Suprapubic skin (tissue), 4 donors: ENCODE measurements at places on chromosomes 2 and 18. TPM values are rescaled to one million over a fixed set of nuclear protein-coding genes. Genes with fewer than 3 reads are reported as not detected.

DNA sequence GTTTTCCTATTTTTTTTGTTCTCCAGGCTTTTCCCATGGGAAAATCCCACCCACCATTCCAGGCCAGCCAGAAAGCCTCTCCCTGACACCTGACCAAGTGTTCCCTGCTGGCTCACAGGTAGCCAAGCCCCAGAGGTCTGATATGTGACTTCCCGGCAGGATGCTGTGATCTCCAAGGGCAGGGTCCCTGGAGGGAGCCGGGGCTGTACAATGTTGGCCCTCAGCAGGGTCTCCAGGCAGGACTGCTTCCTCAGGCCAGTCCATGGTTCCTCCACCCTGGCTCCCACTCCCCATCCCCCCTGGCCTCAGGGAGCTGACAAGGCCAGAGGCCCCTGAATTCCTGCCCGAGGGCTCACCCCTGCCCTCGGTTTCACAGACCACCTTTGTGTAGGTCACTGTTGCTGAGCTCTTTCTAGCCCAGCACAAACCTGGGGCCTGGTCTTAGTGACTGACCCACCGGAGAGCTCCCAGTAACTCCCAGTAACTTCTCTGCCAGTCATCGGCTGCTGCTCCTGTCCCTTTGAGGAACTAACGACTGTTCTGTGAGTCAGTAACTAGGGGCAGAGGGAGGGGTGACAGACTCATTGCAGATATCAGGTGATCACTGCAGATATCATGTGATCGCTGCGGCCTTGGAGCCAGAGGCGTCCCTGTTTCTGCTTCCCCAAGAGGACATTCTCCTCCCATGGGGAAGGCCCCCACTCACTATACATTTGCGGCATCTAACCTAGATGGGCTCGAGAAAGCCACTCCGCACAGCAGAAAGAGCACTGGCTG, 38.7 kb downstream of the SDC1 start:
- peaks cover 47% of the 10 kb centered on the region for H3K4me1 ChIP-seq
- no peaks in the 10 kb centered on the region for H3K36me3 ChIP-seq
- no peaks in the 10 kb centered on the region for H3K27me3 ChIP-seq
- no peak for DNase-seq
- H3K27ac ChIP-seq: peak overlapping the region; percentile 27
- no peak overlapping the region for H3K4me3 ChIP-seq

- H3K4me3 ChIP-seq: no peak overlapping the region
- DNase-seq: no peak
- H3K4me1 ChIP-seq: no peaks in the 10 kb centered on the region
- H3K36me3 ChIP-seq: no peaks in the 10 kb centered on the region
- H3K27ac ChIP-seq: no peak overlapping the region
Measured at GRCh38 chr2:37706334-37707183, 35.1 kb upstream of the CDC42EP3 start.

DNA sequence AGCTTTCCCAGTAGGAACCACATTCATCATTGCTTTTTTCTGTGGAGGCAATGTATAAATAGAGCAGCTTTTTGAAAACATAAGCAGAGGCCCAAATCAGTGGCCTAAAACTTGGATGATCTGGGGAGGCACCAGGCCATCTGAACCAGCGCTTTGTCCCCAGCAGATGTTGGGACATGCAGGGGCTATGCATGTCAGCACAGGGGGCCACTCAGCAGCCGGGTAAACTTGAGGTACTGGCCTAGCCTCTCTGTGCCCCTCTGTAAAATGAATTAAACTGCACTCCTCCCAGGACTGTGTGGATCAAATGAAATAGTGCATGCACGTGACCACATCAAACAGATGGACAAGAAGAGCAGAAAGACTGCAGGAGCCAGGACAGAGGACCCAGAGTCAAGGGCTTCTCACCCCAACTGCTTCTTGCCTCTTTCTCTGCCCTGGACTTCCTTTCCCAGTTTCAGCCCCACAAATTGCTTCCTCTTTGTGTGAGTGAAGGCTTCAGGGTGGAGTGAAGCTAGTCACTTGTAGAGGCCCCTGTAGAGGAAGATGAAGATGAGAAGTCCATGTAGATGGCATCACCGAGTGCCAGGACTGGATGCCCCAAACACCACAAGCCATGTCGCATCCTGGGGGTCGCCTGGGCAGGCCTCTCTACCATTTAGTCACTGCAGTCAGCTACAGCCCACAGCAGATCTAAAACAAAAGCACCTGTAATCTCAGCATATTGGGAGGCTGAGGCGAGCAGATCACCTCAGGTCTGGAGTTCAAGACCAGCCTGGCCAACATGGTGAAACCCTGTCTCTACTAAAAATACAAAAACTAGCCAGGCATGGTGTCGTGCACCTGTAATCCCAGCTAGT, 53.2 kb downstream of the IMPA2 start:
- no peak overlapping the region for H3K27ac ChIP-seq
- no peak for DNase-seq
- H3K4me3 ChIP-seq: no peak overlapping the region
- H3K27me3 ChIP-seq: no peaks in the 10 kb centered on the region

- no peak overlapping the region for H3K27ac ChIP-seq
- DNase-seq: no peak
- H3K4me3 ChIP-seq: no peak overlapping the region
- H3K36me3 ChIP-seq: no peaks in the 10 kb centered on the region
- H3K27me3 ChIP-seq: no peaks in the 10 kb centered on the region
Measured at GRCh38 chr18:67705748-67706147, 189.2 kb upstream of the DSEL start.

GRCh38 chr2:201597397-201597796, 45.9 kb downstream of the TMEM237 start:
- H3K4me3 ChIP-seq: no peak overlapping the region

CPLX4 gene
- total RNA-seq: not detected

BMP10 gene
- not detected for total RNA-seq

CAVIN2 gene
- 5.0 TPM for total RNA-seq

LONRF2 gene
- total RNA-seq: 2.2 TPM

GRCh38 chr18:71105078-71105819, 816.4 kb downstream of the SOCS6 start:
- DNase-seq: no peak
- no peak overlapping the region for H3K27ac ChIP-seq
- H3K4me1 ChIP-seq: no peaks in the 10 kb centered on the region

DNA sequence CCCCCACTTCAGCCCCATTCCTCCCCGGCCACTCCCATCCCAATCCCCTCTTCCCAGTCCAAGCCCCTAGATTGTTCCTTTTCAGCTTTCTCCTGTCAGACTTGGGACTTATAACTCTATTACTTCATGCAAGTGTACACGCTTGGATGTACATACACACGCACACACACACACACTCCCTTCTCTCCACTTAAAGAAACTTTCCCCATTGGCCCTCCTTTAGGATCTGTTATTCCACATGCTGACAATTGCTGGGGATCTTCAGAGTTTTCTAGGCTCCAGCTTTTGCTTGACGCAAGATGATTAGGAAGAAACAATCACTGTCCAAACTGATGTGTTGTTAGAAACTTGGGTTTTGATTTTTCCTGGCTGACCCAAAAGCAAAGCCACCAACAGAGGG, 75.4 kb downstream of the CDK15 start:
- no peak for DNase-seq
- H3K4me3 ChIP-seq: no peak overlapping the region
- H3K27ac ChIP-seq: no peak overlapping the region
- H3K4me1 ChIP-seq: peaks cover 19% of the 10 kb centered on the region

- no peaks in the 10 kb centered on the region for H3K36me3 ChIP-seq
- H3K27me3 ChIP-seq: no peaks in the 10 kb centered on the region
- H3K4me3 ChIP-seq: no peak overlapping the region
- no peak overlapping the region for H3K27ac ChIP-seq
- DNase-seq: no peak
- no peaks in the 10 kb centered on the region for H3K4me1 ChIP-seq
Measured at GRCh38 chr2:65751408-65751807, 319.0 kb upstream of the SPRED2 start.

DNA sequence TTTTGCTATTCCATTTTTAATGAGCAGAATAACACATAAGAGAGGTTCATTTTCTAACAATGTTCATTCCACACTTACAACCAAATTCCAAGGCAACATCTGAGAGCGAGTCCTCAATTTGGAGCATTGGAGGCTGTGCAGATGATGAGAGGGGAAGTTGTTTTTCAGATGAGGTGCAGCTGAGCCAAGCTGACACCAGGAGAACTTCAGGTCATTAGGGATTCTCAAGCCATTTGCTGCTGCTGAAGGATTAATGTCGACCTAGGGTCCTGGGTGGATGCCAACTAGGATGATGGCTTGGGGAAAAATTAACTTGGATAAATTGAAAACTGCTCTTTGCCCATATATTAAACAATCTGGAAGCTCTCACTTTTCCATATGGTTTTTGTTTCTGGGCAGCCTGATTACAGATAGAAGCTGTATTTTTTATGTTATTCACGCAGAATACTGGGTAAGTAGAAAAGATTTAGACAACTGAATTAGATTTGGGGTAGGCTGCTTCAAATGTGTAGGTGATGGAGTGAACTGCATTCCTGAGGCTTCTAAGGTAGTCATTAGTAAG, 206.4 kb upstream of the SLC39A10 start:
- H3K36me3 ChIP-seq: no peaks in the 10 kb centered on the region
- H3K27ac ChIP-seq: no peak overlapping the region
- no peaks in the 10 kb centered on the region for H3K4me1 ChIP-seq
- H3K27me3 ChIP-seq: no peaks in the 10 kb centered on the region

DNA sequence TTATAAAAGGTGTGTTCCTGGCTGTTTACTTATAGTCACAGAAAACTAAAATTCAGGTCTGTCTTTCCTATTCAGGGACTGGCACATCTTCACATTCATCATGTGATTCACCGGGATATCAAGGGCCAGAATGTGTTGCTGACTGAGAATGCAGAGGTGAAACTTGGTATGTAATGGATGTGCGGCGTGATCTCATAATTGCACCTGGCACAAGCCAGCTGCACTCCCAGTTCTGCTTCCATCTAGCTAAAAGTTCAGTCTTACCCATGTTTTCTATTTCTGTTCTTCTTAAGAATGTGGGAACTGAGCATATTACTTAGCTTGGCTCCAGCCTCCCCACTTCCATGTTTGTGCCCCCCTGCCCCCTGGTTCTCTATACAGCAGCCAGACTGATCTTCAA, 131.9 kb downstream of the MAP4K4 start:
- H3K4me3 ChIP-seq: no peak overlapping the region
- no peak overlapping the region for H3K27ac ChIP-seq
- peaks cover 28% of the 10 kb centered on the region for H3K36me3 ChIP-seq

- H3K27ac ChIP-seq: no peak overlapping the region
- H3K4me3 ChIP-seq: no peak overlapping the region
- H3K4me1 ChIP-seq: no peaks in the 10 kb centered on the region
- DNase-seq: no peak
- H3K36me3 ChIP-seq: no peaks in the 10 kb centered on the region
- no peaks in the 10 kb centered on the region for H3K27me3 ChIP-seq
Measured at GRCh38 chr2:126850940-126851339, 47.8 kb upstream of the TEX51 start.

GRCh38 chr18:13913205-13913604, 2.1 kb downstream of the MC2R start:
- H3K27me3 ChIP-seq: no peaks in the 10 kb centered on the region
- H3K27ac ChIP-seq: no peak overlapping the region
- no peak overlapping the region for H3K4me3 ChIP-seq
- H3K4me1 ChIP-seq: peaks cover 13% of the 10 kb centered on the region
- DNase-seq: no peak

DNA sequence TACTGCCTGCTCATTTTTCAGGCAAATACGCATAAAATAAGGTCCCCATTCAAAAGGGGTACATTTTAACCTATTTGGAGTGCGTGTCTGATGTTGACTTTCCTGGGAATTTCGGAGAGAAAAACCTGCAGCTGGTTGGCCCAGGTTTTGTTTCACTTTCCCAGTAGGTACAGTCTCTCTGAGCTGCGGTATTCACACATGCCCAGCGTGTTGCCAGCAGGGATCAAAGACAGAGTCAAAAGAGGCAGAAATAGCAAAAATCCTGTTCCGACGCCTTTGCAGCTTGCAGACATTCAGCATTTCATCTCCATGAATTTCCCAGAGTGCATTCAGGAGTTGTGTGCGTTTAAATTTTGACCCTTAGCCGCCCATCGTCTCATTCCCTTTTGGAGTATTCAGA, 855.4 kb upstream of the CELF4 start:
- H3K27me3 ChIP-seq: no peaks in the 10 kb centered on the region
- no peaks in the 10 kb centered on the region for H3K36me3 ChIP-seq
- DNase-seq: no peak
- no peaks in the 10 kb centered on the region for H3K4me1 ChIP-seq
- no peak overlapping the region for H3K27ac ChIP-seq

- no peak overlapping the region for H3K4me3 ChIP-seq
- H3K27ac ChIP-seq: no peak overlapping the region
- DNase-seq: no peak
- H3K36me3 ChIP-seq: no peaks in the 10 kb centered on the region
- H3K4me1 ChIP-seq: peaks cover 8% of the 10 kb centered on the region
- no peaks in the 10 kb centered on the region for H3K27me3 ChIP-seq
Measured at GRCh38 chr2:217753460-217754200, 249.2 kb downstream of the TNS1 start.

MCFD2 gene
- total RNA-seq: 41.0 TPM

TXNL1 gene
- 23.7 TPM for total RNA-seq
